GM04504 (cell line): ENCODE measurements at places on chromosomes 16 and 17.

- DNase-seq: no peak
These were observed 661 bp downstream of the TEX2 start for GRCh38 chr17:64262198-64262999.

DNA sequence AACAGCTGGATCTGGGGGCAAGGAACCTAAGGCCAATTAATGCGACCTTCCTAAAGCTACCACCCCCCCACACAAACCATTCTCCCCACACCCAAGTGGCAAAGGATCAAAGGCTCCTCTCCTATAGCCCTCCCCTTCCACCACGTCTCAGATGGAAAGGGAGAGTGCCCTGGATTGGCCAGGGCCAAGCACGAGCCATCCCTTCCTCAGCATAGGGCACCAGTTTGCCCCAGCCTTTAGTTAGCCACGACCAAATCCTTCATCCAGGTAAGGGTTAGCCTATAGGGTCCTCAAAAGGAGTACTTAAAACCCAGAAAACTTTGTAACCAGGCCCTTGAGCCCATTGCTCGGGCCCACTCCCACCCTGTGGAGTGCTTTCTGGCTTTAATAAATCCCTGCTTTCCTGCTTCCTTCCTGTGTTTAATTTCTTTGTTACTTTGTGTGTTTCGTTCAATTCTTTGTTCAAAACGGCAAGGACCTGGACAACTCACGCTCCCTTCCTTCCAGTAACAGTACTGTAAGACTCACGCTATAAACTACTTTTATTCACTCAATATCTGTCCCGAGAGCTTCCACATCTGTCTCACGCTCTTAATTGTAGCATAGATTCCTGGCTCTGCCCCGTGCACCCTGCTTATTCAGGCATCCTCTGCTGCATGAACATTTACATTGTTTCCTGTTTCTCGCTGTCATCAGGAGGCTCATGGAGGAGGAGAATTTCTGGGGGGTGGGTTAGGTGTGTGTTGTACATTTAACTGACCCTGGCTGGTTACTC, 62.3 kb downstream of the TNFRSF13B start:
- no peak for DNase-seq

- no peak for DNase-seq
These were observed 5.1 kb upstream of the JPT1 start for GRCh38 chr17:75159196-75160031.

- DNase-seq: no peak
These were observed 12.4 kb downstream of the TEX14 start for GRCh38 chr17:58679263-58680037.

GRCh38 chr16:74811911-74812310, 37.3 kb upstream of the FA2H start:
- DNase-seq: no peak

DNA sequence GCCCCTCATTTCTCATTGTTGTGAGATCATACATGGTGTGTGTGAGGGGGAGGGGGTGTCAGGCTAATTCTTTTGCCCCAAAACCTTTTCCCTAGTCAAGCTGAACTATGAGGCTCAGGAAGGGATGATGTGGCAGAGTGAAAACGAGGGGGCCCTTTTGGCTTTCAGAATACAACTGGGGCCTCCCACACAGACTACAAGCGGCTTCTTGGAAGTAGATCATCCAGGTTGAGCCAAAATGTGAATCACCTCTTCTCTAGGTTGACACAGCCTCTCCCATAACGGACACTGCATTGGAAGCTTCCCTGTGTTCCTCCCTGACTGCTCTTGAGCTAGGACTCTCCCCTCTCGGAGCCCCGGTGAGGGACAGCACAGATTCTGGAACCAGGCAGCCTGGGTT, 2.3 kb upstream of the ALKBH5 start:
- no peak for DNase-seq

DNA sequence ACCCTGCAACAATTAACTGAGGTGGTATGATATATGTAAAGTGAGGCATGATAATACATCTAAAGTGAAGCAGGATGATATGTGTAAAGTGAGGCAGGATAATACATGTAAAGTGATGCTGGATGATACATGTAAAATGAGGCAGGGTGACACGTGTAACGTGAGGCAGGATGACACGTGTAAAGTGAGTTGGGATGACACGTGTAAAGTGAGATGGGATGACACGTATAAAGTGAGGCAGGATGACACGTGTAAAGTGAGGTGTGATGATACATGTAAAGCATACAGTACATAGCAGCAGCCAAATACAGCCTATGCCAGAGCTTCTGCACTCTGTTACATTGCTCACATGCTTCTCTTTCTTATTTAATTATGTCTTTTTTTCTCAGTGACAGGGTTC, 184.4 kb upstream of the FOXF1 start:
- DNase-seq: no peak

DNA sequence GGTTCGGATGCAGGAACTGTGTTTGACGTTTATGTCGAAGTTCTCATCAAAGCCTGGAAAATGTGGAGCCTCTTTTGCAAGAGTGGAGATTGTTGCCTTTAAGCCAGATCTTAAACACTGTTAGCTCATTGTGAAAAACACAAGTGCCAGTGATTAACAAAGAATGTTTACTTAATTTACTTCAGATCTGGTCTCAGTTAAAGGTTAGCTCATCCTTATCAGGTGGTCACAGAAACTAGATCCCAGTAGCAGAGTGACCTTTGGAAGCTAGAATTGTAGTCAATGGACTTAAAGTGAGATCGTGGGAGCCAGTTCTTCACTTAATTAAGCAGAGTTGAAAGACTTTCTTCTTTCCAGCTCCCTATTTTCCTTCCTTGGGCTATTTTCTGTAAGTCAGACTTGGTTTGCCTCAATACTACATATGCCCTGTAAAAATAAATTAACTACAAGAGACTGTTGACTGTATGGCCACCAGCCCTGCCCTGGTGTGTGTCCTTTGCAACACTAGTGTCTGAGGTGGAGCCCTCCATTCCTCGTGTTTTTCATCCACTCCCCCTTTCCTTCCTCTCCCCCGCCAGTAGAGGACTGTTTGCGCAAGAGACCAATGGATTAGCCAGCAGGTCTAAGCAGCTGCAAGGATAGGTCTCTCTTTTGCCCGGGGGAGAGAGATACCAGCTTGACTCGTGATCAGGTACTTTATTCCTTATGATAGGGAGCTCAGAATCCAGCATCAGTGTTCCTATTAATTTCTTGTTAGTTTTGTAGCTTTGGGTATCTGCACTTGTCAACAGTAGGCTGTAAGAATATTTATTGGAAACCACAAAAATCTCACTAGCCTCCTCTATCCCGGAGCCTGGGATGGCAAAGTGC, 20.2 kb downstream of the FBXO39 start:
- DNase-seq: no peak

GRCh38 chr17:39676198-39676819, 8.1 kb downstream of the PNMT start:
- no peak for DNase-seq

DNA sequence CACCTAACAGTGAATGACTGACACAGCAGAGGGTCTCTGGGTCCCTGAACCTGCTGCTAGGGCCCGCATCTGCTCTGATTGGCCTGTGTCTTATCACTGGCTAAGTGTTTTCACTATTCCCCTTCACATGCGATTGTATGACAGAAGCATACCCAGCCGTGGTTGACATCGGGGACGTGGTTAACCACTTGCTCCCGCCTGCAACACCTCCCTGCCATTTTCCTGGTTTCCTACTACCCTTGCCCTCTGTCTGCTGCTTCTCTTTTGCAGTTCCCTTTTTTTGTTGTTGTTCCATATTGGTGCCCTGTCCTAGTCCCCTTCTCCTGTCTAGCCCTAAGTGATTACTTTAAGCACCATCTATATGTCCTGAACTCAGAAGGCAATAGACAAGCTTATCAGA, 177.0 kb downstream of the RGS9 start:
- DNase-seq: no peak

GRCh38 chr17:72952641-72953315, 139.7 kb downstream of the SLC39A11 start:
- DNase-seq: no peak

- no peak for DNase-seq
These were observed 101.3 kb upstream of the C17orf78 start for GRCh38 chr17:37274461-37274860.

DNA sequence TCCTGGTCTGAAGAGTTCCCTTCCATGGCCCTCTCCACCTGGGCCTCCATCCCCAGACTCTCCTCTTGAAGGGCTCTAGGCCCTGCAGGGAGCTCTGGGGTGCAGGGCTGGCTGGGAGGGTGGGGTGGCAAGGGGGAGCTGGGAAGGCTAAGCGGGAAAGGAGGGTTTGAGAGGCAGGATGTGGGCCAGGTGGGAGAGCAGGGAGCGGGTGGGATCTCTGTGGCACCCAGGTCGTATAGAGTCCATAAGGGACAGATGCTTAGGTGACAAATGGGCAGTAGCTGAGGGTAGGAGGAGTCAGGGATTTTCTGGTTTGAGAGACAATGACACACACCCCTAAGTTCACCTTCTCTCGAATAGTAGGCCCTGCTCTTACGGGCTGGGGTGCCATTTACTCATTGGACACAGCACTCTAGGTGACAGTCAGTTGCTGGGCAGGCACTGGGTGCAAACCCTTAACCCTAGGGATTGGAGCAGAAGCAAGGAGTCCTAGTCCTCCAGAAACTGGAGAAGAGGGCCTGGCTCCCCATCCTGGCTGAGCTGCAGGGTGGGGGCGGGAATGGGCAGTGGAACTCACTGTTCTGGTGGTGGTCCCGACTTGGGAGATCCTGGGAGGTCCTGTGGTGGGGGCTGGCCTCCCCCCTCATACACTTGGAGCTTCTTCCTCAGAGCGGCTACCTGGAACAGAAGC, 15.3 kb downstream of the KIF18B start:
- no peak for DNase-seq

GRCh38 chr17:80260069-80260535, 550 bp upstream of the RNF213 start:
- DNase-seq: peak; percentile 29

DNA sequence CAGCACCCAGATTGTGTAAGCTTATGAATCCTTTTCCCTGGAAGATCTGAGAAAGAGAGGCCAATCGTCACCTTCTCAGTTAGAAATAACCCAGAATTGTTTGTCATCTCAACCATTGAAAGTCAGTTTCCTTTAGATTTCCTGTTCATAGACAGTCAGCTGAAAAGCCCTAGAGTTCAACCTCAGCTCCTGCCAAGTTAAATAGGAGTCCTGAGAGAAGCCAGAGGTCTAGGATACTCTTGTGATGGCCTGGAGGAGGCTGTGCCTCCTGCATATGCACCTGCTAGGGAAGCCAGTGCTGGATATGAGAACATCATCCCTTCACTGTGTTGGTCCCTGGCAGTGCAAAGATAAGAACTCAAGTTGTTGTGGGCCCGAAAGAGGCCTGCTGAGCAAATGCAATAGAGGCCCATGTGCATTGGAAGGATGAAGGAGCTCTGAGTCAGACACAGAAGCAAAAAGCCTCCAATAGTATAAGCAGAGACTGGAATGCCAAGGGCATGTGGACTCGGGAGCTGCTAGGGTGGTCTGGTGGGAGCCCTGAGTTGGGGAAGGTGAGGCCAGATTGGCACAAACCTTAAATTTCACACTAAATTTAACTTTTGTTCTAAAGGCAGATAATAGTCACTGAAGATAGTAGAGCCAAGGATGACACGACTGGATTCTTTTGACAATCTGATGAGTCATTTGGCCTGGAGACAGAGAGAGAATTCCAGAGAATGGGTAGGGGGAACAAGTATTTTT, 520.9 kb upstream of the CDH5 start:
- peak; percentile 10 for DNase-seq

DNA sequence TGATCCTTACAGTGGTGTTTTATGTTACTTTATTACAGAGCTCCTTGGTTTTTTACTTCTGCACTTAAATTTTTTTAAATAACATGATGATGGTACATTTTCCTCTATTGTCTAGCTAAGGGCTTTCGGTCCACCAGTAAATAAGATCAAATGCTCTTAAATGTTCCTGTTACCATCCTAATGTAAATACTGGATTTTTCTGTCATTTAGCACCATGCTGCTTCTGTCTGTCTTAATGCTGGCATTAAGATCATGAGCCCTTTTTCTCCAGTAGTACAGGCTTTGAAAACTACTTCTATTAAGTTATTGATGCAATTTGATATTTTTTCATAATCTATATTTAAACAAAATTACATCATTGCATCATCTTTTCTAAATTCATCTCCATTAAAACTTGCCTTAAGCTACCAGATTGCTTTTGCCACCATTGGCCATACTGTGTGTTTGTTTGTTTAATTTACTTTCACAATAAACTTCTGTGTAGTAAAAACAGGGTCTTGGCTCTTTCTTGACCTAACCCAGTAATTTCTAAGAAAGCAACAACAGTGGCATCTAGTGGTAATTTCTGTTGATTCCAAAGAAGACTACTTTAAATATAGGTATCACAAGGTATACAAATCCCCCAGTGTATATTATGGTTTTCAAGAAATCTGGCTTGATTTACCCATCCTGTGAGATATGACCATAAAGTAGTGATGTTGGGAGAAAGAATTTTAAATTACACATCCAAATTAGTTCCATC, 9.0 kb upstream of the PHAF1 start:
- no peak for DNase-seq

GRCh38 chr17:51351890-51352289, 91.5 kb downstream of the UTP18 start:
- peak; percentile 6 for DNase-seq

GRCh38 chr17:74864866-74865395, 5.2 kb upstream of the GRIN2C start:
- peak; percentile 25 for DNase-seq

GRCh38 chr17:36755586-36755985, 154.2 kb downstream of the MRM1 start:
- DNase-seq: no peak

- DNase-seq: no peak
These were observed 162.2 kb downstream of the COPRS start for GRCh38 chr17:31696703-31697325.

GRCh38 chr16:77373726-77374125, 61.1 kb downstream of the ADAMTS18 start:
- no peak for DNase-seq

- no peak for DNase-seq
These were observed 1.3 kb downstream of the C17orf99 start for GRCh38 chr17:78147315-78147998.

- no peak for DNase-seq
These were observed 342.7 kb downstream of the SOX9 start for GRCh38 chr17:72463287-72464102.

GRCh38 chr17:79306424-79307318, 232.0 kb downstream of the ENGASE start:
- no peak for DNase-seq
